ENCODE measurements at places on chromosomes 4 and X.

- DNase-seq, result no peak
Observed at GRCh38 chr4:69689599-69689998, 36.6 kb upstream of the UGT2A1 start.

GRCh38 chrX:151935358-151935757 lies 22.7 kb downstream of the MAGEA4 start:
- DNase-seq, result no peak

GRCh38 chr4:78310007-78310739 lies 241.4 kb upstream of the ANXA3 start:
- DNase-seq, result no peak

DNA sequence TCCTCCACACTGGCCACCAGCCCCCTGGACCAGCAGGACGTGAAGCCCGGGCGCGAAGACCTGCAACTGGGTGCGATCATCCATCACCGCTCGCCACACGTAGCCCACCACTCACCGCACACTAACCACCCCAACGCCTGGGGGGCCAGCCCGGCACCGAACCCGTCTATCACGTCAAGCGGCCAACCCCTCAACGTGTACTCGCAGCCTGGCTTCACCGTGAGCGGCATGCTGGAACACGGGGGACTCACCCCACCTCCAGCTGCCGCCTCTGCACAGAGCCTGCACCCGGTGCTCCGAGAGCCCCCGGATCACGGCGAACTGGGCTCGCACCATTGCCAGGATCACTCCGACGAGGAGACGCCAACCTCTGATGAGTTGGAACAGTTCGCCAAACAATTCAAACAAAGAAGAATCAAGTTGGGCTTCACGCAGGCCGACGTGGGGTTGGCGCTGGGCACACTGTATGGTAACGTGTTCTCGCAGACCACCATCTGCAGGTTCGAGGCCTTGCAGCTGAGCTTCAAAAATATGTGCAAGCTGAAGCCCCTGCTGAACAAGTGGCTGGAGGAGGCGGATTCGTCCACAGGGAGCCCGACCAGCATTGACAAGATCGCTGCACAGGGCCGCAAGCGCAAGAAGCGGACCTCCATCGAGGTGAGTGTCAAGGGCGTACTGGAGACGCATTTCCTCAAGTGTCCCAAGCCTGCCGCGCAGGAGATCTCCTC lies 600 bp downstream of the POU3F4 start:
- DNase-seq, result no peak

DNA sequence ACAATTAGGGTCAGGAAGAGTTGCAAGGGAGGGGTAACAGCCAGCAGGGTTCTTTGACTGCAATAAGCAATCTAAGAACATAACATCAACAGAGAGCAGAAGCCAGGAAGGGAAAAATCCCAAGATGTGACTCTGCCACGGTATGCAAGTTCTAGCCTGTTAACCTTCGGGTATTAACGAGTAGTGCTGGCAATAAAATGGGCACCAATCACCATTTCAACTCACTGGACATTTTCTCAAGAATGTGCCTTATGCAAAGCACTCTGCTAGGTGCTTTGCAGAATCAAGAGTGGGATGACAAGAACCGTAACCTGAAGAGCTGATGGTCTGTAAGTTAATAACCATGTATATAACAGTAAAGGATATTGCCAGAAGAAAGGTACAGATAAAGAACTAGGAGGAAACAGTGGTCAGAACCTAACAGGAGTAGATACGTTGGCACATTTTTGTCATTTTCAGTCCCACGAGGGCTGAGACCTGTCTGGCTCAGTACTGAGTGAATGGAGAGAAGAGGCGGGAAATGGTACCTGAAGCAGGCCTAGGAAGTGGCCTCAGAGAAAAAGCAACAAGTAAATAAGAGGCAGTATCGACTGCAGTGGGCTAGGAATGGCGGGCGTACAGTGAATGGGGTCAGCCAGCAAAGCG lies 2.7 kb downstream of the ELOVL6 start:
- DNase-seq, result no peak

DNA sequence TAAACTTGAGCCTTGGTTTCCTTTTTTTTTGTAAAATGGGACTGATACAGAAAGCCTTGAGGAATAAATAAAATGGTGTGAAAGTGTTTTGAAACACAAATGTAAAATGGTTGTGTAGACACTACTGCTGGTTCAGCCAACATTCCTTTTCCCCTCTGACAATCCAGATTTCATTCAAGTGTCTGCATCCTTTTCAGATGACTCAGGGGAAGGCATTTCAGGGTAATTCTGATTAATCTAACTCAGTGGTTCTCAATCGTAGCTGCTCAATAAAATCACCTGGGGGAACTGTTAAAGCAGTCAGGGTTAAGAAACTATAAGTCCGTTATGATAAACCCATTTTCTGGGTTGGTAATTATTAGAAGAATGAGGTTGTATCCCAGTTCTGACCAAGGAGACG lies 4.6 kb downstream of the ARHGAP10 start:
- no peak for DNase-seq

GRCh38 chr4:84500386-84501201 lies 1.5 kb upstream of the NKX6-1 start:
- no peak for DNase-seq

DNA sequence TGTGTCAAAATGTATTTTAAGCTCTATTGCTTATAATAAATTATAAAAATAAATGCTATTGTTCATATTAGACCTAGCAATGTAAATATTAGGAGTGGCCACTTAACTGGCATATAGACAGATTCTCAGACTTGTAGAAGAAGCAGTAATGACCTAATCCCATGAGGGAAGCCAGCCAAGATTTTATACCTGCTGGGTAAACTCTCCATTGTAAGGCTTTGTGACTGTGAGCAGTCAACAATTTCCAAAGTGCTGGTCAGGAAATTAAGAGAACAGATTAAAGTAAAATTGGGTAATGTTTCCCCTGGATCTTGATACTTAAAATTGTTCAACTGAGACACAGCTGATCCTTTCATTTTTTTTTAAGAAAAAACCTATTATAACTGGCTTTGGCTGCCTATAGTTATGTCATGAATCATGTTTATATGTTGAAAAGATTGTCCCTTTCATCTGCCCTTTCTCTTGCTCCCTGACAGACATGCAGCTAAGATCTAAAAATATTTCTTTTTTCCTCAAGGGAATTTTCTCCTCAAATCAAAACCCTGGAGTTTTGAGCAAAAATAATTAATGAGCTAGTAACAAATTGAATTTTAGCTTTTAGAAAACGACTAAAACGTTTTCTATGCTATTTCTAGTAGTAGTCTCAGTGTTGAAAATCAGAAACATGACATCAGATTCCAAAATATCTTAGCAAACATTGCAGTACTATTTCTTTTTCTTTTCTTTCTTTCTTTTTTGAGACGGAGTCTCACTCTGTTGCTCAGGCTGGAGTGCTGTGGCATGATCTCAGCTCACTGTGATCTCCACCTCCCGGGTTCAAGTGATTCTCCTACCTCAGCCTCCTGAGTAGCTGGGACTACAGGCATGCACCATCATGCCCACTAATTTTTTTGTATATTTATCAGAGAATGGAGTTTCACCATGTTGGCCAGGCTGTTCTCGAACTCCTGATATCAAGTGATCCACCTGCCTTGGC lies 77.9 kb downstream of the ADGRL3 start:
- DNase-seq, result no peak

All from activated CD8-positive, alpha-beta memory T cell treated with anti-CD3 and anti-CD28 coated beads, Interleukin-2, amount 50 U/mL, for 4 hours (primary cell).